CD8-positive, alpha-beta T cell (primary cell): ENCODE measurements at places on chromosomes 2 and 18. TPM values are rescaled to one million over a fixed set of nuclear protein-coding genes. Genes with fewer than 3 reads are reported as not detected.

DNA sequence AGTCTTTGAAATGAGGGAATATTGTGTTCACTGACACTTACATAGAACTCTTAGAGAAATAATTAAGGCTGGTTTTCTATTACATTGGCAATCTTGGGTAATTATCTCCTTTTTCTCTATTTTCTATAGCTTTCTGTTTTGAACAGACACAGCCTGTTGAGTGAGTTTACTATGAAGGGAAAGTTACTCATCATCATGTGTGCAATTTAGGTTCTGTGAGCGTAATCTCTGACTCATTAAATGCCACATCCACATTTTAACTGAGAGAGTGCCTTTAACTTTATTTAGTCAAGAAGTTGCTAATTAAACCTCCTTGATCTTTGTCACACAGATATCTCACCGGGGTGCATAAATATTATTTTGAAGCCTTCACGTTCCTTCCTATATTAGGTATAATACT lies 174.0 kb upstream of the SLC8A1 start:
- no peak for DNase-seq

DNA sequence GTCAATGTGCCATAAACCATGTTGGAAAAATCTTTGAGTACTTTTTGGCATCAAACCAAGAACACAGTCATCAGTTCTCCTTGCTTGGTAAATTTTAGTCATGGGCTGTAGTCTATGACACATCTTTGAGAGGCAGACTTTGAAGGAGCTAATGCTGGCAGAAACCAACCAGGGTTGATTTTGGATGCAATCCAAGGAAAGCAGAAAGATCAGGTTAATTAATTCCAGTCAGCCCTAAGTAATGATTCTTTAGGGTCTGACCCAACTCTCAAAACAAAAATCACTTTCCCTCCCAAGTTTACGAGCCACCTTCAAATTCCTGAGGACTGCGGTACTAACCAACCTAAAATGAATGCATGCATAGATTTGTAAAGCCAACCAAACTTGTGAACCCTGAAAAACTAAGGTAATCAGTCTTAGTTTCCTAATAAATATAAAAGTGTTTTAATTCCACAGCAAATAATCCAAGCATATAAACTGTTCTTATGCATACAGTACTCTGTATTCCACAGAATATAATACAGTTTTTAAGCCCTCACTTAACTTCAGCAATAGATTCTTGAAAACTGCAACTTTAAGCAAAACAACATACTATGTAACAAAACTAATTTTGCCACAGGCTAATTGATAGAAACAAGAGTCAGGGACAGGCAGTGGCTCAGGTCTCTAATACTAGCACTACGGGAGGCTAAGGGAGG lies 22.0 kb downstream of the AP1S3 start:
- DNase-seq = no peak

GRCh38 chr2:237058423-237058822 lies 27.3 kb upstream of the COPS8 start:
- DNase-seq = no peak

DNA sequence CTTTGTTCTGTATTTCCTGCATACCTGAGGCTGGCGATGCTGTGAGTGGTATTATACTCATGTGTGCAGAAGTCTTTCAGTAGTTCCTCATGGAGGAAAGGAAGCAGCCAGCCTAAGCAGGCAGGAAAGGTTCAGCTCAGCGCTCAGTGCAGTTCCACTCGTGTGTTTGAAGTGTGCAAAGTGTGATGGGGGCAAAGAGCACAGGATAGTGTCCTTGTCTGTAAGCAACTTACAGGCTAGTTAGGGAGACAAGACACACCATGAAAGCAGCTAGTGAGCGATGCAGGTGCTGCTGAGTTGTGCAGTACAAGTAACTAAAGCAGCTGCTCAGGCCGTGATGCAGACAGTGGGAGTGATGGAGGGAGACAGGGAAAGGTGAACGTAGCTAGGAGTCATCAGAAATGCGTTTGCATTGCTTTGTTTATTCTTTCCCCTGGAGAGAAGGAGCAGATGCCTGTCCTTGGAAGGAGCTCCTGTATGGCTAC lies 146.2 kb downstream of the LDLRAD4 start:
- no peak for DNase-seq

The TRABD2A gene
- total RNA-seq = 142 TPM

The DNER gene
- total RNA-seq = not detected

The UGT1A5 gene
- total RNA-seq = not detected
